ENCODE measurements at places on chromosomes 6 and 20. TPM values are rescaled to one million over a fixed set of nuclear protein-coding genes. Genes with fewer than 3 reads are reported as not detected.

Gene PI3
- total RNA-seq: 1,038 TPM

DNA sequence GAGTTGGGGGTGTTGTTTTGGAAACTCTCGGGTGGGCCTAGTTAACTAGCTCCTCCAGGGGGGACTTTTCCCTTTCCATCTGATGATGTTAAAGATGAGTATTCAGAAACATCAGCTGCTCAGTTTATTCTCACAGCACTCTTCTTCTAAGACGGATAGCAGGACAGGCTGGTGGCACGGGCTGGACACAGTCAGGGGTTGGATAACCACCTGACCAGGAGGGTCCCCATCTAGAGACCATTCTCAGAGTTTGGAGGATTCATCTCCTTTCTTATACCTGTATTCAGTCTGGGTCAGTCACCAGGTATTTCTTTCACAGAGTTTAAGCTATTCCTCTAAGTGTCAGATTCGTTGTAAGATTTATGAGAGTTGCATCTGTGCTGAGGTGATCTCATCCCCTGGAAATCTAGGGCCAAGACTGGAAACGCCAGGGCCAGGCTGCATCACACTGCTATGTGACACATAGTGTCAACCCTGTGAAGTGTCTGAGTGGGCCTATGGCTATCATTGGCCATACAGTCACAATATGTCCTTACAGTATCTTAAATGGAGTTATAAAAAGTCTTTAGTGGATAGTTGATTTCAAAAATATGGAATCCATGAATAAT lies 111.7 kb downstream of the FAM50B start:
- DNase-seq: no peak

- DNase-seq: no peak
These were observed 258.6 kb downstream of the LAMA2 start for GRCh38 chr6:129141499-129141898.

GRCh38 chr6:143058987-143059386 lies 1.7 kb upstream of the AIG1 start:
- no peak for DNase-seq

Gene WFDC9
- not detected for total RNA-seq

Gene RNF182
- total RNA-seq: 0.19 TPM

GRCh38 chr6:45965007-45965406 lies 50.7 kb downstream of the CLIC5 start:
- DNase-seq: no peak

Gene SLPI
- 983 TPM for total RNA-seq

- no peak for DNase-seq
These were observed 221.0 kb downstream of the ADGB start for GRCh38 chr6:146819596-146820320.

Gene BPHL
- total RNA-seq: 26.0 TPM

DNA sequence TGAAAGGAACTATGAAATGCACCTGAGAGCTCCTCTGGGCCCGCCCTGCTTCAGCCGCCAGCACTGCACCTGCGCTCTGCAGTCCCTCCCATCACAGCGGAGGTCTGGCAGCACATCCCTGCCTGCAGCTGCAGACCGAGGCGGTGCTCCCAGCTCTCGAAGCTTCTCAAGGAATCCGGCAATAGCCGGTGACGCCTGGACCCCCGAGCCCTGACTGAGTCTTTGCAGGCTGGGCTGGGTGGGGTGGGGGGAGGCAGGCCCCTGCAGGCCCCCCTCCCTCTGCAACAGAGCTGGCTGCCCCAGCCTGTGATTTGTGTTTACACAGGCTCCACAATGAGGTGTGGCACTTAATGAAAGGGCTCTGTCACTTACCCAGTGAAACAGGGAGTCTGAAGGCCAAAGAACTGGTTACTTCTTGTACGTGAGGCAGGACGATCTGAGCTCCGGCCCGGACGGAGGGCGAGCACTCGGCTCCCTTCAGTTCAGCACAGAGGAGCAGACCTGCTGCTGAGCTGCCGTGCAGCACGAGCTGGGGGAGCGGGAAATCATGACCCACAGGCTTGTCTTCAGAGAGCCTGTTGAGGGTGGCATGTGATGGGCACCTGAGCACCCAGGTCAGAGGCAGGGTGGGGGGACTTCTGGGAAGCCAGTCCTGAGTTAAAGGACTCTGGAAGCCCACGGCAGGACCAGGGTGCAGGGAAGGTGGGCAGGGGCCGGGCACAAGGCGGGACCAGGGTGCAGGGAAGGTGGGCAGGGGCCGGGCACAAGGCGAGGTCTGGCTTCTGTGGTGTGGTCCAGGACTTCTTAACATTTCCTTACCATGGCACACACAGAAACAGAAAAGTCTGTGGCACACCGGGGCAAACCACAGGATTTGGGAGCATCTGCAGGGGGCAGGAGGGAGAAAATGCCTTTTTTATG lies 192.3 kb upstream of the THBS2 start:
- DNase-seq: no peak

DNA sequence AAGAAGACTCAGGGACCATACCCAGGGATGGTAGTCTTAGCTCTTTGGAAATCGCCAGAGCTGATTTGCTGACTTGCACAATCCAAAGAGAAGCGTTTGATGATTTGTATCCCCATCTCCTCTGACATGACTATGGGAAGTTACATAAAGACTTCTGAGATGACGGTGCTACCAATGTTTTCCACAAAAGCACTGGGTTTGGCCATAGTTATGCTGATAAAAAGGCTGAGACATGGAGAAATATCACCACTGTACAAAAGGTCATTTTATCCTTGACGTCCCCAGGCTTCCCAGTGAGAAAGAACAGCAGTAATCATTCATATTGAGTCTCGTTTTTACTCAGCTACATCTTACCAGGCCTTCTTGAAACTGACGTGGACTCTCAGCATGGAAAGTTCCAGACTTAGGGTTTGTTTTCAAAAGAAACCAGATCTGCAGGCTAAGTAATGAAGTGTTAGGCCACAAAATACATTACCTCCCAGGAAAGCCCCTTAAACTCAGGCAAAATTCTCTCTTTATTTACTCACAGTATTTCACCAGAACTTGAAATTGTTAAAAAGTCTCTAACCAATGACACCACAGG lies 370.3 kb upstream of the JARID2 start:
- no peak for DNase-seq

Gene KHDC1L
- total RNA-seq: not detected

- no peak for DNase-seq
These were observed 1.2 kb downstream of the NOX3 start for GRCh38 chr6:155454471-155454870.

Gene OOEP
- not detected for total RNA-seq

Gene CENPQ
- 5.4 TPM for total RNA-seq

DNA sequence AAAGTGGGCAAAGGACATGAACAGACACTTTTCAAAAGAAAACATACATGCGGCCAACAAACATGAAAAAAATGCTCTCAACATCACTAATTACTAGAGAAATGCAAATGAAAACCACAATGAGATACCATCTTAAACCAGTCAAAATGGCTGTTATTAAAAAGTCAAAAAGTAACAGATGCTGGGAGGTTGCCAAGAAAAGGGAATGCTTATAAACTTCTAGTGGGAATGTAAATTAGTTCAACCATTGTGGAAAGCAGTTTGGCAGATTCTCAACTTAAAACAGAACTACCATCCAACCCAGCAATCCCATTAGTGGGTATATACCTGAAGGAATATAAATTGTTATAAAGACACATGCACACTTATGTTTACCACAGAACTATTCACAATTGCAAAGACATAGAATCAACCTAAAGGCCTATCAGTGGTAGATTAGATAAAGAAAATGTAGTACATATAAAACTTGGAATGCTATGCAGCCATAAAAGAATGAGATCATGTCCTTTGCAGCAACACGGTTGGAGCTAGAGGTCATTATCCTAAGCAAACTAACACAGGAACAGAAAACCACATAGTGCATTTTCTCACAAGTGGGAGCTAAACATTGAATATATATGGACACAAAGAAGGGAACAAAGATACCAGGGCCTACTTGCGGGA lies 16.3 kb downstream of the CENPQ start:
- no peak for DNase-seq

- DNase-seq: no peak
These were observed 659 bp downstream of the CEP85L start for GRCh38 chr6:118650582-118651281.
